CD4-positive, alpha-beta T cell treated with Interleukin-17A for 1 hour (primary cell): ENCODE measurements at places on chromosomes 3 and 15.

- DNase-seq: no peak
Measured at GRCh38 chr3:112448939-112449338, 50.3 kb downstream of the BTLA start.

DNA sequence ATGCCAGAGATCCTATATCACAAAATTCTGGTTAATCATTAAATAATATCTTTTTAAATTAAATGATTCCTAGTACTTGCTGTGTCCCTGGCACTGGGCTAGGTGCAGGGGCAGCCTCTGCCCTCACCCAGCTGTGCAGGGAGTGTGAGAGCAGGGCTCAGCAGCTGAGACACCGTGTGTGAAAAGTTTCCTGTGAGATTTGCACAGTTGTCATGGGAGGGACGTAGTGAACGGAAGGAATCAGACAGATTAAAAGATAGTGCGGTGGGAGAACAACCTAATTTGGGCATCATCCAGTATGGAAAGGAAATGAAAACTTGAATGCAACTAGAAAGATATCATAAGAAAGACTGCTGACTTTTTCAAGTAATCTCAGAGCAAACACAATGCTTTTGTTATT is 204.1 kb downstream of the SSR3 start:
- no peak for DNase-seq

- no peak for DNase-seq
Measured at GRCh38 chr15:35813573-35813972, 267.6 kb upstream of the DPH6 start.

GRCh38 chr15:76986743-76987142 is 8.2 kb upstream of the PSTPIP1 start:
- DNase-seq: no peak

GRCh38 chr3:94405258-94406035 is 342.6 kb downstream of the NSUN3 start:
- no peak for DNase-seq

GRCh38 chr3:188559072-188559429 is 405.1 kb downstream of the LPP start:
- DNase-seq: no peak

DNA sequence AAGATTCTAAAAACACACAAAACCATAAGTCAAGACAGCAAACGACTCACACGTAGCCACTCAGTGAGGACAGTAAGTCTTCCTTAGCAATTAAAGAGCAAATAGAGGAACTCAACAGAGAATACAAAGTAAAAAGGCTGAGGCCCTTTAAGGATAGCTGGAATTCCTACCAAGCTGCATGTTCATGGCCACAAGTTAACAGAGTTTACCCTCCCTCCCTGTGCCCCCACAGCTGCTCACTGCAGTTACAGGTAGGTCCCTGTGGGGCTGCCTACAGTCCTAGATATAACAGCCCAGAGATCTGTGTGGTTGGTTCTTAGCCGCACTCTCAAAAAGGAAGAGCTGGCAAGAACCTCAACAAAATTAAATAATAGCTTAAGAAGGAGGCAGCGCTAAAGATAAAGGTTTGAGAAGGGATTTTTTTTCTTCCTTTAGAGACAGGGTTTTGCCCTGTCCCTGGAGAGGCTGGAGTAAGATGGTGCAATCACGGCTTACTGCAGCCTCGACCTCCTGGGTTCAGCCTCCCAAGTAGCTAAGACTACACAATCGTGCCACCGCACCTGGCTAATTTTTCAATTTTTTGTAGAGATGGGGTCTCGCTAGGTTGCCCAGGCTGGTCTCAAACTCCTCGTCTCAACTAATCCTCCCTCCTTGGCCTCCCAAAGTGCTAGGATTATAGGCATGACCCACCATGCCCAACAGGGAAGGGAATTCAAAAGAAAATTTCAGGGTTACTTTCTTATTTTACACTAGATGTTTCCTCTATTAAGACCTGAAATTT is 19.3 kb downstream of the SFMBT1 start:
- no peak for DNase-seq

DNA sequence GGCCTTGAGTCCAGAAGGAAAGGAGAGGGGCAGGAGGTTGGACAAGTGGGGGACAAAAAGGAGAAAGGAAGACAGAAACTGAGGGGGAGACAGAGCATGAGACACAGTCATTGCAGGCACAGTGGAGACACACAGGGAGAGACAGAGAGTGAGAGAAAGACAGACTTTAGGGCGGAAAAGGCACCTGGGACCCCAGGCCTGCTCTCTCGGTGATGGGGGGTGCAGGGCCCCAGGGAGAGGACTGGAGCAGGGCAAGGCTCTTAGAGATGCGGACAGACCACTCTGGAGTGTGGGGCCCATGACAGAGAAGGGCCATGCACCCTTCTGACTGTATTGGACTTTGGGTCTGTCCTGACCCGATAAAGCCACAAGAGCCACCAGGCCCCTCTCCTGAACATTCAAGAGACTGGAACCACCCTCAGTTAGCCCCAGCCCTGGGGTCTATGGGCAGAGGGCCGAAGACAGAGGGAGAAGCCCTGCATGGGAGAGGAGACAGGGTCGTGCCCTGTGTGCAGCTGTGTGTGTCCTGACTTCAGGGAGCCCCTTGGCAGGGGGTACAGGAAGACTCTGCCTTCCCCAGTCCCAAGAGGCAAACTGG is 12.5 kb downstream of the PLCD1 start:
- DNase-seq: no peak

GRCh38 chr3:125525153-125525552 is 5.2 kb upstream of the SNX4 start:
- DNase-seq: no peak

DNA sequence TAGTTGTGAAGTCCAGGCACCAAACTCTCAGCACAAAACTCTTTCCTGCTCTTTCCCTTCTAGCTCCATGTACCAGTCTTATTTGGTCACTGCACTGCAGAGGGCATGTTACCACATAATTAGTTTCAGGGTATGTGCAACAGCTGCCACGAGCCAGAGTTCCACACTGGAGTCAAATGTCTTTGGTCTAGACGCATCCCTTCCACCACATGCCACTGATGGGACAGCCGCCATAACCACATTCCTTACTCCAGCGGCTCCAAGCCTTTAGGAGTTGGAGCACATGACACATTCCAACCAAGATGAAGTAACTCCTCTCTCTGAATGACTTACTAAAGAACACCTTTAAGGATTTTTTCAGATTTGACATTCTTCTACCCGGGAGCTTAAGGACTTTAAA is 153.4 kb downstream of the ERC2 start:
- DNase-seq: no peak

DNA sequence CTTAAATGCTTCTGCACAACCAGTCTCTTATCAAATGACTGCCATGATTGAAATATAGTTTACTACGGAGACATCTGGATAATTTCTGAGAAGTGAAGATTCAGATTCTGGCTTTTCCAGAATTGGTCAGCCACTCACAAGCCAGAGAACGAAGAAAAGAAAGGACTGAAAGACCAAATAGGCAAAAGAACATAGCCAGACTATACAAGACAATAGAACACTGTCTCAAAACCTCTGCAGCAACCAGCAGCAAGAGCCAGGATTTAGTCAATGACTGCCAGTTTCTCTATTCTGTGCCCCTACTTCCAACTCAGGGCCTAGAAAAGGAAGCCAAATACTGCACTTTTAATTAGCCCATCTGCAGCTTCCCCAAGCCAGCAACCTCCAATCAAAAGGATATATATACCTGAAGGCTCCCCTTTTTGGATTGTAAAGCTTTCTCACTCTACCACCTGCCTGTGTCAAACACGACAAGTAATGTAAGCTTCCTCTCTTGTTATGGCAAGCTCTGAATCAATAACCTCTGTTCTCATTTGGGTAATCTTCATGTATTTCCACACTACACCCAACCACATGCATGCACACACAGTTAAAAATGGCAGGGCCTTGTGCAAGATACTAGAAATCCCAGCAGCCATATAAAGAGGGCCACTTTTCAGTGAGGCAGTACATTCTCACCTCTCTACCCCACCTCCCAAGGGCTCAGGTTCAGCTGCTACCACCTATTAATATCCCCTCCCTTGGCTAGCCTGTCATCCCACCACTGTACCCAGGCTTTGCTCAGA is 97.1 kb downstream of the ERC2 start:
- no peak for DNase-seq

DNA sequence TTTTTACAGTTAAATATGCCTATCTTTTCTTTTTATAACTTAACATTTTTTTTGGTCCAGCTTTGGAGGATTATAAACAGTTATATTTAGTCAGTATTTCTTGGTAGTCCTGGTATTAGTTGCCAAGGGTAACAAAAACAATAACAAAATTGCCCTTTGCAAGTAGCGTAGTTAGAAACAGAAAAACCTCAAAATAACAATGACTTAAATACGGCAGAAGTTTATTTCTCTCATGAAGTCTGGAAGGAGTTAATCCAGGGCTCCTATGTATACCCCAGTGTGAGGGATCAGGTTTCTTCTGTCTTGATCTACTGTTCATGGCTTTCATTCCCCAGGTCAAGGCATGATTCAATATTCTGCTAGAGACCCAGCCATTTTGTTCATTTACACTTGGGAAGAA is 14.1 kb upstream of the MYH15 start:
- DNase-seq: no peak

GRCh38 chr3:145780301-145780700 is 380.7 kb downstream of the PLOD2 start:
- no peak for DNase-seq

GRCh38 chr3:37725842-37726241 is 135.8 kb upstream of the CTDSPL start:
- no peak for DNase-seq
